Fibroblast of skin of right biceps (primary cell): ENCODE measurements at places on chromosomes 2 and 18.

DNA sequence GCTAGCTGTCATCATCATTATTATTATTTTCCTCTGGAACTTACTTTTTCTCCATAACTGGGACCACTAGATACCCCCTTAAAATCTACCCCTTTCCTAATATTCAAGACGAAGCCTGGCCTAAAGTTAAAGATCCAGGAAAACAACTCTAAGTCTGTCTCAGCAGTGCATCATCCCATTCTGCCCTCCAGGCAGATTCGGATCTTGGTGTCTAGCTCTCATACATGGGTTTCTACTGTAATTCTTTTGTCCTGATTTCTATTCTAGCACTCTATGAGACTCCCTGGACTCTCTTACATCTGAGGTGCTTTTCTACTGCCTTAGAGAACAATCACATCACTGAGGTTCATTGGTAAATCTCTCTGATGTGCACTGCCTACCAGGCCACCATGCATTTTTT lies 35.5 kb downstream of the MAP2 start:
- no peak for DNase-seq

DNA sequence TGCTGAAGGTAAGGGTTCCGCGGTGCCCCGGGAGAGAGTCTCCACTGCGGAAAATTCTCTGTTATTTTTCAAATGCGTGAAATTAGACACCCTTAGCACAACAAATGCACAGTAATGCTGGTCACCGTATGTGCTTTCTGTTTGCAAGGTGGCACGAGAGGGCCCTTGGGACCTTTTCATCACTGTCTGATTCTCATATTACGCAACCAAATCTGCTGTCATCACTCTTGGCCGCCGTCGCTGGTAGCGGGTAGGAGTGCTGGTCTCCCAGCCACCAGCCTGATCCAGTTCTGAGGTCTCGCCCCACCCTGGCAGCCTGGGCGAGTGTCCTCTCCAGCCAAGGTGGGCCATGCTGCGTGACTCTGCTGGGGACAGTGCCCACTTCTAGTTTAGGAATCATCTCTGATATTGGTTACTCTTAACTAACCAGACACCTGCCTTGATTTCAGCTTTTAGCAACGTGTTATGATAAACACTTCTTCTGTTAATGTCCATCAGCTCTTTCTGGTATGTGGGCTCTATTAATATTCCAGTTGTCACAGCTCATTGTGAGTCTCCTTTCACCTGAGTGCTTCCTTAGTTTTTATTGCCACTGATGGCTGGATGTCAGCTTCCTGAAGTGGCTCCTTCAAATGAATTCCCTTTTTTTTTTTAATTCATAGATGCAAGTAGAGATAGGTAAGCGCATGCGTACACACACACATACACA lies 199.4 kb downstream of the GBX2 start:
- no peak for DNase-seq

DNA sequence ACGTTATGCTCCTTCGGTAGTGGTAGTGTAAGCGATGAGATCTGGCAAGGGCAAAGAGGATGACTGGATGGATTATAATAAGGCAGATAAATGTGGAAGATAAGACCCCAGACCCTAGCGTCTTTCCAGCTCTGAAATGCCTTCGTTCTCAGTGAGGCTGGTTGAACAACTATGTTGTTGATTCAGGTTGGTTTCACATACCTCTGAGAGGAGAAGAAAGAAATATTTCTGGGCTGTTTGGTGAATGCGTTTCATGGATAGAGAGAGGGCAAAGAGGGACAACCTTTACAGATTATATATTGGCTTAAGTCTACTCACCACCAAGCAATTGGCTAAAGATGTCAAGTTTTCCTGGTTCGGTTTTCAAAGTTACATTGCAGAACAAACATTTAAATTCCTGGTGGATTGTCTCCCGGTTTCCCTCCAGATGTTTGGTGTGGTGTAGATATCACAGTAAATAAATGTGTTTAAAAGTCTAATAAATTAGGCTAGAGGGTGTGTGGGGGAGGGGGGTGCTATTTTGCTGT lies 190.1 kb upstream of the GLI2 start:
- DNase-seq, result peak; percentile 24

GRCh38 chr2:43302182-43302960 lies 76.0 kb upstream of the ZFP36L2 start:
- DNase-seq, result no peak

DNA sequence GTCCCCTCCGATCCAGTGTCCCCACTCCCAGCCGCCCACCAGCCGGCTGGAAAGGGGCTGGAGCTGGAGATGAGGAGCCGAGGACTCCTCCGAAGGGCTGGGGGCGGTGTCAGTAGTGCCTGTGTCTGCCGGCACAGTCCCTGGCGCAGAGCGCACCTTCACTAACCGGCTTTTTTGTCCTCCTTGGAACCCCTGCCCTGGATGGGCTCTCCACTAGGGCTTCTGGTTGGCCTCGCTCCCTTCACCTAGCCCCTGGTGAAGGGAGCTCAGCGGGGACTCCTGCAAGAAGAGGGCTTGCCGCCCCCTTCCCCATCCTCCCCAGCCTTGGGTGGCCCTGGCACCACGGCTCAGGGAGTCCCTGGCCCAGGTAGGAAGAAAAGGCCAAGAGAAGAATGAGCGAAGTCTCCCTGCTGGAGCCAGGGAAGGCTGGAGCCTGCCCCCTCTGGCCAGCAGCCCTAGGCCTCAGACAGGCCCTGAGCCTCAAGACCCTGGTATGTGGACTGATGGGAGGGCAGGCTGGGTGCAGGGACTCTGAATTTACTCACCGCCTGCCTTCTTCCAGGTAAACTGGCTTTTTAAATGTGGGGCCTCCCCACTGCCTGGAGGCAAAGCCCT lies 570 bp upstream of the ECEL1 start:
- no peak for DNase-seq
